ENCODE measurements at places on chromosomes 6 and 20.

GRCh38 chr20:49411221-49411925, 71.1 kb downstream of the KCNB1 start:
- no peak for DNase-seq

- DNase-seq = peak; percentile 97
Observed at GRCh38 chr6:113564371-113565171, 292.6 kb upstream of the MARCKS start.

GRCh38 chr20:1241456-1241855, 15.6 kb downstream of the RAD21L1 start:
- DNase-seq = no peak

GRCh38 chr6:135667691-135668455, 170.3 kb upstream of the AHI1 start:
- DNase-seq = no peak

Measured in DMS53 (cell line).